Pancreas (tissue), 10 donors: ENCODE measurements at places on chromosomes 3 and 15. TPM values are rescaled to one million over a fixed set of nuclear protein-coding genes. Genes with fewer than 3 reads are reported as not detected.
A peak's percentile ranks its signal among the peaks of the same experiment; 100 is the strongest.

HAPLN3 gene
- total RNA-seq, result 2.9 TPM

RAB6B gene
- total RNA-seq, result 9.2 TPM

PLCL2 gene
- total RNA-seq, result 12.1 TPM

NDUFB5 gene
- total RNA-seq, result 30.6 TPM

RLBP1 gene
- total RNA-seq, result not detected

FAM43A gene
- 1.2 TPM for total RNA-seq

FSTL1 gene
- total RNA-seq, result 11.1 TPM

ZNF148 gene
- total RNA-seq, result 16.7 TPM

SLC22A14 gene
- not detected for total RNA-seq

- no peaks in the 10 kb centered on the region for H3K4me1 ChIP-seq
- peaks cover 4% of the 10 kb centered on the region for H3K36me3 ChIP-seq
- no peak overlapping the region for H3K4me3 ChIP-seq
- no peak overlapping the region for H3K27ac ChIP-seq
- no peak for DNase-seq
- no peaks in the 10 kb centered on the region for H3K27me3 ChIP-seq
These were observed 34.6 kb downstream of the NBEAL2 start for GRCh38 chr3:47014036-47014435.

- DNase-seq, result no peak
- no peaks in the 10 kb centered on the region for H3K27me3 ChIP-seq
- no peak overlapping the region for H3K4me3 ChIP-seq
- no peaks in the 10 kb centered on the region for H3K4me1 ChIP-seq
- H3K27ac ChIP-seq, result peak overlapping the region; percentile 41
- no peaks in the 10 kb centered on the region for H3K36me3 ChIP-seq
These were observed 70.9 kb upstream of the PLXNA1 start for GRCh38 chr3:126912027-126912422.

- H3K4me1 ChIP-seq, result peaks cover 10% of the 10 kb centered on the region
- no peaks in the 10 kb centered on the region for H3K36me3 ChIP-seq
- H3K27me3 ChIP-seq, result no peaks in the 10 kb centered on the region
- H3K4me3 ChIP-seq, result no peak overlapping the region
- peak; percentile 27 for DNase-seq
- no peak overlapping the region for H3K27ac ChIP-seq
These were observed 18.7 kb downstream of the ISG20 start for GRCh38 chr15:88657326-88658069.

DNA sequence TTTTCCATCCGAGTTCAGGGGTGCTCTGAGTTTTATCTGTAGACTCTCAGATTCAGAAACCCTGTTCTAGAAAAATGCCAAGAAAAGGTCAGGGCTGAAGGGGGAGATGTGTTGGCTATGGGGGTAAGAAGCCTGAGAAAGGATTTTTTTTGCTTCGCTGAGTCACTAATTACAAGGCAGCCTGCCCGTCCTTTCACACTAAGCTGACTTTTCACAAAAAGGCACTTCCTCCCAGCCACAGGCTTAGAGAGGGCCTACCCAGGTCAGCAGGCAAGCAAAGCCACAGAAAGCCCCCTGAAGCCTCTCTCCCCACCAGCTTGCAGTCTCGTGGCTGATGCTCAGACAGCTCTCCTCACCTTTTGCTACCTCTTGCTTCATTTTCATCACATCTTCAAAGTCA lies 192.6 kb upstream of the PRICKLE2 start:
- no peak for DNase-seq
- H3K36me3 ChIP-seq, result no peaks in the 10 kb centered on the region
- H3K27me3 ChIP-seq, result no peaks in the 10 kb centered on the region
- no peak overlapping the region for H3K27ac ChIP-seq

DNA sequence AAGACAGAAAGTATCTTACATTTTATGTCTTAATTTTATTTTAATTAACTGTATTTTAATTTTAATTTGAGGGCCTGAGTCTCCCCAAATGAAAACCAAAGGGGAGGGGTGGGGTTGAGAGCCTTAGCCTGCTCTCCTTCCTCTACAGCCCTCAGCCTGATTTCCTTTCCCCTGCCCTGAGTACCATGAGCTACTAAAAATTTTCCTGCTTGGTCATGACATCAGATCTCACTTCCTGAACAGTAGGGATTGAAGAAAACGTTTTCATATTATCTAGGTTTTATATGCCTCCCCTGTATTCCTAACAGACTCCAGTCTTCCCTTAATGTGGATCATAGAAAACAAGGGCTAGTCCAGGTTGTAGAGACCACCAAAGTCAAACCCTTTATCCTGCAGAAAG lies 133.9 kb downstream of the MYLK start:
- H3K4me1 ChIP-seq, result peaks cover 11% of the 10 kb centered on the region
- no peaks in the 10 kb centered on the region for H3K27me3 ChIP-seq
- H3K4me3 ChIP-seq, result no peak overlapping the region
- H3K27ac ChIP-seq, result no peak overlapping the region
- DNase-seq, result no peak

DNA sequence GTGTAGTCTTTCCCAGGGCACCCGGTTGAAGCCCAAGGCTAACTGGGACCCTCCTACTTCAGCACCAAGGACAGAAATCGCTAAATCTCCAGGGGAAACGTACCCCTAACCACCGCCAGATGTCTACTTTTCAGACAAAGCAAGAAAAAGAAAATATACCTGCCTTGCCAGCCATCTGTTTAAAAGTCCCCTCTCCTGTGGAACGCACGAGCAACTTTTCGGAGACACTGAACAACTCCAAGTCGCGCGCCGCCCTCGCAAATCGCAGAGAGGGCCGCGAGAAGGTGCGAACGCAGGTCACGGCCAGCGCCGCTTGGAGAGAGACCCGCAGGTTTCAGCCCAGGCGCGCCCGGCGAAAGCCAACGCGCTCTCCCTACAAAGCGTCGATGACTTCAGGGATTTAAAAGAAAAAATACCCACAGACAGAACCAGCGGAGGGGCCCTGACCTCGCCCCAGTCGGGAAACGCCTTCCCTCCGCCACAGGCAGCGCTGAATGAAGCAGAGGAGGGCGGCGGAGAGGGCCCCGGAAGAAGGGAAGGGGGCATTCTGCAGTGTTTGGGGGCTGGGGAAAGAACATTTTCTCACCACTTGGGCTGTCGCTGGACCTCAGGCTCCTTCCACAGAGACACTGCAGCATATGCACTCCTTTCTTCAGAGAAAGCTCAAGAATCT lies 213.1 kb downstream of the FGF12 start:
- H3K4me1 ChIP-seq, result no peaks in the 10 kb centered on the region
- H3K36me3 ChIP-seq, result no peaks in the 10 kb centered on the region
- peak overlapping the region; percentile 85 for H3K27ac ChIP-seq
- no peaks in the 10 kb centered on the region for H3K27me3 ChIP-seq
- DNase-seq, result peak; percentile 73

DNA sequence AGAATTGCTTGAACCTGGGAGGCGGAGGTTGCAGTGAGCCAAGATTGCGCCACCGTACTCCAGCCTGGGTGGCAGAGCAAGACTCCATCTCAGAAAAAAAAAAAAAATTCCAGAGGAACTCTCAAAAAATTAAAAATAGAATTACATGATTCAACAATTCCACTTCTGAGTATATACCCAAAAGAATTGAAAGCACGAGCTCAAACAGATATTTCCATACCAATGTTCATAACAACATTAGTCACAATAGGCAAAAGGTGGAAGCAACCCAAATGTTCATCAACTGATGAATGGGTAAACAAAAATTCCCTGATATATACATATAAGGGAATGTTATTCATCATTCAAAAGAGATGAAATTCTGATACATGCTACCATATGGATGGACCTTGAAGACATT lies 16.9 kb upstream of the MORF4L1 start:
- H3K4me3 ChIP-seq, result no peak overlapping the region
- no peak for DNase-seq
- H3K27ac ChIP-seq, result no peak overlapping the region
- no peaks in the 10 kb centered on the region for H3K27me3 ChIP-seq

DNA sequence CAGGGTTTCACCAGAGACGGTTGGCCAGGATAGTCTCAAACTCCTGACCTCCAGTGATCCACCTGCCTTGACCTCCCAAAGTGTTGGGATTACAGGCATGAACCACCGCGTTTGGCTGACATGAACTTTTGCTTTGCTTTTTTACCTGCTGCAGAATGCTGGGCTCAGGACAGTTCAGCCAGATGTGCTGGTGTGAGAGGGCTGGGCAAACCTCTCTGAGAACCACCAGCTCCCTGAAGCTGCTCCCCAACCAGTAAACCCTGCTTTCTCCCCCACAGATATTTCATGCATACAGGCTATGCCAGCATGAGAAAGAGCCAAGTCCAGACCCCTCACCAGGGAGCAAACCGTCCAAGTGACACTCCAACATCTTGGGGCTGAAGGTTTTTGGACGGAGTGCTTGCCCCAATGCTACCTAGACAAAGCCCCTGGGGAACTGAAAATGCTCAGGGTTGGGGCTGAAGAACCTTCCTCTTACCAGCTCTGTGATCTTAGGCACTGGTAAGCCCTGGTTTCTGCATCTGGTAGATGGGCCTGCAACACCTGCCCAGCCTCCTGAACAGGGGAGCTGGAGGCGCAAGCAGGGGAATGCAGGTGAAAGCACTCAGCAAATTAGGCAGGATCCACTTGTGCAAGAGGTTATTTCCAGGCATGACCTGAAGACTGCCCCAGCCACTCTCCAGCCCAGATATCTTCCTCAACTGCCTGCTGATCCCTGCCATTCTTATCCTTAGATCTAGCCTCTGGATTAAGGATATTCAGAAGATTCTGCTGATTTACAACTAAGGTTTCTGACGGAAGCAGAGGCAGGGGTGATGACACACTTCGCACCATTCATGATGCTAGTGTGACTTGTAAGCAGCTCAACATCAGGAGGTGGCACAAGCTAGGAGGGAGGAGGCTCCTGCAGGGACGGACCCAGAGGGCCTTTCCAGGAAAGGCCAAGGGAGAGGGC lies 78.8 kb downstream of the TLE3 start:
- no peaks in the 10 kb centered on the region for H3K4me1 ChIP-seq
- H3K36me3 ChIP-seq, result no peaks in the 10 kb centered on the region
- H3K27me3 ChIP-seq, result no peaks in the 10 kb centered on the region
- no peak for DNase-seq
- H3K4me3 ChIP-seq, result no peak overlapping the region
- H3K27ac ChIP-seq, result no peak overlapping the region

- no peaks in the 10 kb centered on the region for H3K4me1 ChIP-seq
- H3K27ac ChIP-seq, result no peak overlapping the region
- no peak for DNase-seq
These were observed 9.9 kb downstream of the WDR53 start for GRCh38 chr3:196558476-196558875.

DNA sequence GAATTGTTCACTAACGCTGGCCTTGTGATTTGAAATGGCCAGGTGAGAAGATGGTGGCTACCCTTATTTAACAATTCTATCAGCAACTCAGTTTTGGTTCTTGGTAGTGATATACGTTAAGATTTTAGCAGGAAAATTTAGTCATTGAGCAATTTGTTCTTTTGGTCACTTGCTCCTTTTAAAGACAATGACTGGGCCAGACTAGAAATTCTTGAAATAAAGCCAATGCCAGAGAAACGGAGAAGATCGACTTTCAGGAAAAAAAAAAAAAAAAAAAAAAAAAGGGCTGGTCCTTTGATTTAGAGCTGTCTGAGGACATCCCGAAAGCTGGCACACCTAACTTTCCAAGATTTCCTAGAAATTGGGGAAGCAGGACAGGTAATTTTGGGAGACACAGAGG lies 178.5 kb downstream of the FNDC3B start:
- no peak for DNase-seq
- H3K4me1 ChIP-seq, result peaks cover 7% of the 10 kb centered on the region
- H3K36me3 ChIP-seq, result no peaks in the 10 kb centered on the region
- no peak overlapping the region for H3K4me3 ChIP-seq
- H3K27me3 ChIP-seq, result no peaks in the 10 kb centered on the region
- no peak overlapping the region for H3K27ac ChIP-seq

GRCh38 chr3:53269888-53270880 lies 14.4 kb upstream of the TKT start:
- no peak overlapping the region for H3K4me3 ChIP-seq
- peaks cover 13% of the 10 kb centered on the region for H3K4me1 ChIP-seq
- no peaks in the 10 kb centered on the region for H3K36me3 ChIP-seq
- H3K27me3 ChIP-seq, result no peaks in the 10 kb centered on the region
- peak; percentile 91 for DNase-seq
- H3K27ac ChIP-seq, result peak overlapping the region; percentile 11

- H3K27ac ChIP-seq, result no peak overlapping the region
- H3K4me3 ChIP-seq, result no peak overlapping the region
- DNase-seq, result no peak
These were observed 13.6 kb upstream of the CORO2B start for GRCh38 chr15:68565234-68565633.

- H3K4me1 ChIP-seq, result no peaks in the 10 kb centered on the region
- H3K27me3 ChIP-seq, result no peaks in the 10 kb centered on the region
- H3K36me3 ChIP-seq, result no peaks in the 10 kb centered on the region
- H3K4me3 ChIP-seq, result no peak overlapping the region
These were observed 155.5 kb downstream of the PLD1 start for GRCh38 chr3:171654809-171655208.

GRCh38 chr15:71325481-71325880 lies 210.2 kb downstream of the THSD4 start:
- no peak for DNase-seq
- H3K4me1 ChIP-seq, result no peaks in the 10 kb centered on the region
- no peak overlapping the region for H3K27ac ChIP-seq
- no peaks in the 10 kb centered on the region for H3K36me3 ChIP-seq

- H3K4me1 ChIP-seq, result peaks cover 5% of the 10 kb centered on the region
- no peaks in the 10 kb centered on the region for H3K27me3 ChIP-seq
- DNase-seq, result no peak
- H3K27ac ChIP-seq, result no peak overlapping the region
- no peak overlapping the region for H3K4me3 ChIP-seq
- no peaks in the 10 kb centered on the region for H3K36me3 ChIP-seq
These were observed 75.9 kb downstream of the TNIK start for GRCh38 chr3:171384101-171384891.

DNA sequence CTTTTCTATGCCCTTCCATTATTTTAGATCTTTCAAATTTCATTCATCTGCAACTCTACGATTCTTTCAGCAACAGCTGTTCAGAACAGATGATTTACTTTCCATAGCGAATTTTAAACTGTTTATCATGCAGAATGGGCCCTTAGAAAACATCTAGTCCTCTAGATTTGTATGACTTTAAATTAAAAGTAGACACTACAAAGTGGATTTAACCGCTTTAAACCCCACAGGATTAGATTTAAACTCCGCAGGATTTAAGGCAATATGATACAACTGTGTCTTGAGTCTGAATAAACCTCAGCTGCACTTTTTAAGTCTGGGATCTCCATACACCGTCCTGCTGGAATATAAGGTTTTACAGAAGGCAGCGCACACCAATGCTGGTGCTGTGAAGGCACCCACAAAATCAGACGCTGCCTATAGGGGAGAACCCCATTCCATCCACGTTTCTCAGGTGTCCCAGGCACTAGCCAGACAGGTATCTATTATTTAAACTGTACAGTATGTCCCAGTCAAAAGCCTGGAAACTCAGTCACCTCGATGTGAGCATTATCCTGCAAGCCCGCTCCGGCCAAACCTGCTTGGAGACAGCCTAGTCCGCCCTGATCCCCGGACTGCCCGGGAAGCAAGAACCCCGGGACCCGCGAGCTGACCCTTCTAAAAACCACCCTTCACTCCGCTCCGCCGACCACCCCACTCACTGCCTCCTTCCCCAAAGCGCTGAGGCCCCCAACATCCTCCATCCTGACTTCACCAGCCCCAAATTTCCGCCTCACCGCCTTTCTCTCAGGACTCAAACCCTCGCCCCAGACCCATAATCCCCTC lies 768 bp downstream of the ANO10 start:
- H3K4me3 ChIP-seq, result peak overlapping the region; percentile 87
- no peaks in the 10 kb centered on the region for H3K36me3 ChIP-seq
- no peak overlapping the region for H3K27ac ChIP-seq
- DNase-seq, result no peak
